ENCODE measurements at places on chromosomes 6 and 20.

DNA sequence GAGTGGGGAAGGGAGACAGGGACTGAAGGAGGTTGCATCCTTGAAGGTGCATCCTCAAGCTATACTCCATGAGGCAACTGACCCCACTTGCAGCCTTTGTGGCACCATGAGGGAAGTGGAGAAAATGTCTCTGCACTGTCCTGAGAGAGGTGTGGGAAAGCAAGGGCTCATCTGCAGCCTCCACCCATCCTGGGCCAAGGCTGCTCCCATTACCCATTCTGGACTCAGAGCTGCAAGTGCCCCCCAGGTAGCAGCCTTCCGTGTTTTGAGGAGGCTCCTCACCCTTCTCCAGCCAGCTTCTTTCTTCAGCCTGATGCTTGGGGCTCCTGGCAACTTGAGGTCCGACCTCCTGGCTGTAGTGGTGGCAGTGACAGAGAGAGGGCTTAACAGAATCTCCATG is 294.6 kb downstream of the CDH26 start:
- no peak for DNase-seq

- DNase-seq: no peak
Measured at GRCh38 chr6:53527249-53527765, 17.6 kb downstream of the GCLC start.

DNA sequence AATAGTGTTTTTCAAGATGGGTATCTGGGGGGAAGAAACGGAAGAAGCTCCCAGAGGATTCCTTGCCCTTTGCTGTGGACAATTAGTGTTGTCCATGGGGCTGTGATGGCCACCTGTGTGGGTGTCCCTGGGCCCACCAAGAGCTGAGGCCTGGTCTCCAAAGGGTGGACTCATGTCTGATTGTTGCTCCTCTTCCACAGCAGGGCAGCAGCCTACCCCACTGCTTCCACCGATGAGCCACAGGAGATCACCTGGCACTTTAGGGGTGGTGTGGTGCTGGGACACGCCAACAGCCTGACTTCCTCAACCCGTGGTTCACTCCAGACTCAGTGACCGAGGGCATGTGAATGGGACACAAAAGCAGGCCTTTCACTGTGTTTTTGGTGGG is 25.1 kb downstream of the PRPH2 start:
- no peak for DNase-seq

DNA sequence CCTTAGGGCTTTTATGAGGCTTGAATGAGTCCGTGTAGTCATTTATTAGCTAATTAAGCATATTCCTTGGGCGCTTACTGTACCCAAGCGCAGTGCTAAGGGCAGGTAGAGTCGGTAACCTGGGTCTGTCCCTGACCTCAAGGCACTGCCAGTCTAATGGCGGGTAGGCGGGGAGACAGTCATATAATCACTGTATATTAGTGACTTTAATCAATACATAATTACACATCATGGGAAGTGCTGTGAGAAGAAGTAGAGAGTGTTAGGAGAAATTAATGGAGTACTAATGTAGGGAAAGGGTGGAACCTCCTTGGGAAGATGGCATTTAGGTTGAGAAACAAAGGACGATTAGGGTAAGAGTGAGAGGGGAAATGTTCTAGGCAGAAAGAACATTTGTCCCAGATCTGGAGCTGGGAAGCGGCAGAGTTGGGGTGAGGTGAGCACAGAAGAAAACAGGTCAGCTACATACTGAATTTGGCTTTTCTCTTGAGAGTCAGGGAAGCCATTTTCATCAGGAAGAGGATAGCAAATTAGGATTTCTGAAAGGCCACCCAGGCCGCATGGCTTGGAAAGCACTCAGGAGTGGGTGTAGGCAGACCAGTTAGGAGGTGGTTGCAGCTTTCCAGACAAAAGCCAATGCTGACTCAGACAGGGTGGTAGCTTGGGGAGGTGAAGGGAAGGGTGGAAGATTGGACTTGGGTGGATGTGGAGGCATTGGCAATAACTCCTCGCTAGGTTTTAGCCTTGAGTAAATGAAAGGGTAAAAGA is 954 bp upstream of the BLCAP start:
- no peak for DNase-seq

- DNase-seq: no peak
Measured at GRCh38 chr20:6956574-6956973, 189.1 kb downstream of the BMP2 start.

- no peak for DNase-seq
Measured at GRCh38 chr20:63259734-63260460, 5.6 kb upstream of the NKAIN4 start.

- no peak for DNase-seq
Measured at GRCh38 chr20:58372806-58373205, 16.2 kb upstream of the VAPB start.

- no peak for DNase-seq
Measured at GRCh38 chr6:30615958-30616810, 859 bp downstream of the PPP1R10 start.

All from activated CD8-positive, alpha-beta memory T cell treated with anti-CD3 and anti-CD28 coated beads for 1 hour (primary cell).